CMK (cell line): ENCODE measurements at places on chromosomes 1 and 21.
A peak's percentile ranks its signal among the peaks of the same experiment; 100 is the strongest.

DNA sequence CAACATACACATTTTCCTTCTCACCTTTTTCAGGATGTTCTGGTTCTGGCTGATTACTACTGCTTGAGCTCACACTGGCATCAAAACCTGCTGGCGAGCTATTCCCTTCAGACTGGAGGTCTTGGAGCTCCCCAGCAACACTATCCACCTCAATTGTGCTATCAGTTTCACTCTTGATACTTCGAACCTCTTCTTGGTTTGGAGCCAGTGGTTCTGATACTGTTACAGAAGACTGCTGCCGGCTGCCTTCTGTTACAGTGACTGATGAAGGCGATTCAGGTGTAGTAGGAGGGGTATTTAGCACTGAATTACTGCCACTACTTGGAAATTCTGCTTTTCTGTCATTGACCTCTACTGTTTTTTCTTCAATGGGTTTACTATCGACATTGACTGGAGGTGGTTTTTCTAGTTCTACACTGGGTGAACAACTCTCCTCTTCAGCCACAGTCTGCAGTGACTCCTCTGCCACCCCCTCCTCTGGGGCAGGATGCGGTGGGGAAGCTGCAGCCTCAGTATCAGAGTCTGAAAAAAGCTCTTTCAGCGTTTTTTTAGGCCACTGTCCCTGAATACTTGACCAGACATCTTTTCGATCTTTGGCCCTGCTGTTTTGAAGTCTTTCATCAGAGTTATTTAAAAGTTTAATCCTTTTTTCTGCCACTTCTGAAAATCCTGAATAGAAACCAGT is 20.7 kb upstream of the RBM34 start:
- no peak for DNase-seq

- no peak for DNase-seq
Measured at GRCh38 chr21:35284199-35284598, 235.1 kb upstream of the RUNX1 start.

DNA sequence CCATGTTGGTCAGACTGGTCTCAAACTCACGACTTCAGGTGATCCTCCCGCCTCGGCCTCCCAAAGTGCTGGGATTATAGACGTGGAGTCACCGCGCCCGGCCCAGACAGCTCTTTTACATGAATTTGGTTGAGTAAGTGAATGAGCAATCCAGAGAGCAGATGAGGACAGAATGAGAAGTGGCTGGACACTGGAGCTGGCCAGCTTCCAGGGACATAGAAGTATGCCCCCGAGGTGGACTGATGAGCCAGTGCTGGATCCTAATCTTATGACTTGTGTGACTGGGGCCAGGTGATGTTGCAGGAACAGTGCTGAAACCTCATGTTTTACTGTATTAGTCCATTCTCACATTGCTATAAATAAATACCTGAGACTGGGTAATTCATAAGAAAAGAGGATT is 35.9 kb upstream of the KANK4 start:
- no peak for DNase-seq

DNA sequence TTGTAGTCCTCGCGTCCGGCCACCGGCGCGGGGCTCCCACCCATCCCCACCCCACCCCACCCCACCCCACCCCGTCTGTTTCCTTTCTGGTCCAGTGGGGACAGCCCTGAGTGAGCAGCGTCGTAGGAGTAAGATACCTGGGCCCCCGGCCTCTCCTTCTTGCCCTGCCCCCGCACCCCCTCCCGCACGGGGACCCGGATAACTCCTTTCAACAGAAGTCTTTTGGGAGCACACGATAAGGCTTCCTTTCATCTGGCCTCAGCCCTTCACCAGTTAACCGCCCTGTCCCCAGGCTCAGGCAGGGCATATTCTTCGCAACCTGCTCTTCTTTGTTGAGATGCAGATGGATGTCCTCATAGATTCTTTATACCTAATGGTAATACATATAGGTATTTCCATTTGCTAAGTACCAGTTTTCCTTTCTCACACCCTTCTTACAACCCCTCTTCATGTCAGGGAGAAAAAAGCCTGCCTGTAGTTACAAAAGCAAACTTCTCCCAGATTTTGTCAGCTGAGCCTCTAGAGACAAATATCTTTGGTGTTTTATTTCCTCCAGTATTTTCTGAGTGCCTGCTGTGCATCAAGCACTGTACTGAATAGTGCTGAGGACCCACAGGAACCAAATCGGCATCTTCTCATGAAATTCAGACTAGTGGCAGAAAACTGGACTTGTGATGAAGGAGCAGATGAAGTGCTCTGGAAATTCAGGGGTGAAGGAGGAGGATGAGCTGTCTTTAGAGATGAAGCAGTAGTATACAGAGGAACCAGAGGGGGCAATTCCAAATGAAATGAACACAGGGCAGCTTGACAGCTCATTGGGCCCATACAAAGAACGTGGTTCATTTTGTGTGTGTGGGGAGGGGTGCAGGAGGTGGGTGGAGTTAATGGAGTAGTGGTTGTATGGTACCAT is 33.6 kb downstream of the SLC2A1 start:
- peak; percentile 63 for DNase-seq
